ENCODE measurements at places on chromosomes 4 and X. TPM values are rescaled to one million over a fixed set of nuclear protein-coding genes. Genes with fewer than 3 reads are reported as not detected.

Gene CLCN5
- 7.1 TPM for total RNA-seq

Gene SUPT20HL2
- not detected for total RNA-seq

Gene VGLL1
- not detected for total RNA-seq

Gene HPGDS
- total RNA-seq = 1.1 TPM

Gene RTL3
- 0.21 TPM for total RNA-seq

Gene STOX2
- 20.1 TPM for total RNA-seq

Gene OTUD6A
- not detected for total RNA-seq

Gene TMPRSS11D
- not detected for total RNA-seq

- DNase-seq = no peak
Measured at GRCh38 chr4:170687751-170688150, 598.0 kb upstream of the AADAT start.

- DNase-seq = peak; percentile 24
Measured at GRCh38 chrX:12901486-12901885, 4.9 kb upstream of the TLR8 start.

GRCh38 chr4:20194123-20195013, 57.3 kb upstream of the SLIT2 start:
- no peak for DNase-seq

GRCh38 chr4:1496116-1496642, 89.9 kb upstream of the NKX1-1 start:
- no peak for DNase-seq

GRCh38 chrX:110413727-110414124, 55.1 kb downstream of the RTL9 start:
- no peak for DNase-seq

GRCh38 chrX:46279214-46279924, 265.9 kb downstream of the ZNF674 start:
- no peak for DNase-seq

GRCh38 chrX:125444659-125445058, 125.0 kb downstream of the TEX13C start:
- no peak for DNase-seq

DNA sequence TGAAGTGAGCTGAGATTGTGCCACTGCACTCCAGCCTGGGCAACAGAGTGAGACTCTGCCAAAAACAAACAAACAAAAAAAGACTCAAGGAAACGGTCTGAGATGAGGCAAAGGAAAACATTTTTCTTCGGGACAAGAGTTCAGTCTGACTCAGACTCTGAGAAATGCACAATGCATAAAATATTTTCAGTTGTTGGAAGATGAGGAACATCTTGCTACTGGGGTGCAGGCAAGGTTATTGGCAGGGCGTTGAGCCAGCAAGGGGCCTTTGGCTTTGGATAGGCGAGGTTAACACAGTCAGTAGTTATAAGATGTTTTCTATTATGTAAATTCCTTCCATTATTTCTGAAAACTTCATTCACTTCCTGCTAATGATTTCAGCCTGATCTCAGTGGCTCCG, 96.1 kb upstream of the VCX start:
- no peak for DNase-seq

DNA sequence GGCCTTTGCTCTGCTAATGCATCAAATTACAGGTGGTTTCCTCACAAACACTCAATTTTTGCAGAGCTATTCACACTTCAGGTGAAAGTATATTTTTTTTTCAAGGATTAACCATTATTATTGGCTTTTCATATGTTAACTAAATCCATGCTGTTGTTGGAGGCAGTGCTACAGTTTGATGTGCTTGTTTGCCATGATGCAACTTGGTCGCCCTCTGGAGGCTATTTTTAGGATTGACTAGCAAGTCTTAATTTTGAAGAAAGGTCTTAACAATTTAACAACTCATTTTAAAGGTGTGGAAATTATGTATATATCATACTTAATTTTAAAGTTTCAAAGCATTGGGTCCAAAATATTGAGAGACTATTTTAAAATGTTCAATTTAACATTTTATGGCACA, 168.8 kb upstream of the FAM47A start:
- peak; percentile 22 for DNase-seq

- no peak for DNase-seq
Measured at GRCh38 chr4:12545812-12546211, 938.3 kb downstream of the RAB28 start.

DNA sequence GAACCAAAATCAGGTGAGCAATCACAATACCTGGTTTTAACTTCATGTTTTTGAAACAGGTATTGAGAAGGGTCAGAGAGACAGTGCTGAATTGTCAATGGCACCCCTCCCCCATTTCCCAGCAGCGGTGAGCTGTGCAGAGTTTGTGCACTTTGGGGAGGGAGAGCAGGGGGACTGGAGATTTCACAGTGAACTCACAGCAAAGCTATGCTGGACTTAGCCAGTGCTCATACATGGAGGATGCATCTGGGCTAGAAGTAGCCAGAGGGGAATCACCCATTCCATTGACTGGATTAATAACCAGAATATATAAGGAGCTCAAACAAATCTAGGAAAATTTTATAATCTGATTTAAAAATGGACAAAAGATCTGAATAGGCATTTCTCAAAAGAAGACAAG, 612.6 kb downstream of the STPG2 start:
- DNase-seq = no peak

- DNase-seq = no peak
Measured at GRCh38 chrX:29617725-29618124, 597.6 kb upstream of the MAGEB2 start.

DNA sequence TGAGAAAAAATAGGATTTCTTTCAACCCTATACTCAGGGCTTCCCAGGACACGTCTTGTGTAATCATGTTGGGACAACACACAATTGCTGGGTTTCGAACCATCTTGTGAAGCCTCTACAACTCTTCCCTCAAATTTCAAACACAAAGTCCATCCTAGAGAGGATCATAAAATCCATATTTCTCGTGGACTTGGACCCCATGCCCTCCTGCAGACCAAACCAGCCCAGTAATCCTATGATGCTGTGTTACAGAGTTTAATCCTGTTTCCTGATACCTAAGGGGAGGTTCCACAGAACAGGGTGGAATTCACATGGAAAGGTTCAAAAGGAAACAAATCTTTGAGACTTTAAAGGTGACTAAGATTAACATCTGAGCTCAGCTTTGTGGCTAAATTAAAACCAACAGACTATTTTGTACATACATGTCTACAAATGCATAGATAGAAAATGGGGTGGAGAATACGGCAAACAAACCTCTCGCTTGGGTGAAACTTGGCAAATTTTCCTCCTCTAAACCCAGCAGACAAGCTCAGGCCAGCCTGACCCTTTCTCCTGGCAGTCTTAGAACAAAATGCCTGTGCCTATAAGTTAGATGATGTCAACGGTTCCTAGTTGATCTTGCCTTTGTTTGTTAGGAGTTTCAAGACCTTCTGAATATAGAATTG, 38.1 kb downstream of the EGFL6 start:
- DNase-seq = no peak

DNA sequence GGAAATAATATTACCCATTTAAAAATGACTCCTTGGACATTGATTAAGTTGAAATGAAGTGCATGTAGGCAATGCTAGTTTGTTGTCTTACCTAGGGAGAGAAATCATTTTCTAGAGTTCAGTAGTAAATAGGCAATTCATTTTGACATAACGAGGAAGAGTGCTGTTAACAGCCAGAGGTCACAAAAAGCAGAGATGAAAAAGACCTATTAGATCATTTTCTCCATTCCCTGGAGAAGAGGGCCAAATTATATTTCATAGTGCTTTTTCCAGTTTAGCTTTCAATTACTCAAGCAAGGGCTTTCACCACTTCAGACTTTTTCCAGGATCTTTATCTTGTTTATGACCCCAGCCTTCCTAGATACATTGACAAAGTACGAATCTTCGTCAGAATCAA, 374.3 kb upstream of the GALNT7 start:
- DNase-seq = no peak

DNA sequence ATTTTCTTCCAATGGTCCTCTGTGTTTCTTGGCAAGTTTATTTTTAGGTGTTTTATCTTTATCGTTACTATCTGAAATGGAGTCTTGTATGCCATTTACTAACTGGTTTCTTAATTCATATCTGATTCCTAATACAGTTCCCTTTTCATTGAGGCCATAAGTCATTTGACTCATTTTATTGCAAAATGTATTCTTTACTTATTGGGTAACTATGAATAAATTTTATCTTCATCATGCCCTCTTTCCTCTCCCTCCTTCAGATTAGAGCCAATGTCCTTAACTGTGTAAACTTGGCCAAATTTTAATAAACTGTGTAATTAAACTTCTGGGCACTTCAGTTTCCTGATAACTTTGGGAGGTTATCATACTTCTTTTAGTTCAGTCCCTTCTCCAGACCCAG, 19.3 kb upstream of the MSMO1 start:
- no peak for DNase-seq

GRCh38 chr4:104549736-104550135, 55.0 kb upstream of the CXXC4 start:
- DNase-seq = no peak

GRCh38 chrX:38277136-38277535, 50.2 kb downstream of the RPGR start:
- no peak for DNase-seq

DNA sequence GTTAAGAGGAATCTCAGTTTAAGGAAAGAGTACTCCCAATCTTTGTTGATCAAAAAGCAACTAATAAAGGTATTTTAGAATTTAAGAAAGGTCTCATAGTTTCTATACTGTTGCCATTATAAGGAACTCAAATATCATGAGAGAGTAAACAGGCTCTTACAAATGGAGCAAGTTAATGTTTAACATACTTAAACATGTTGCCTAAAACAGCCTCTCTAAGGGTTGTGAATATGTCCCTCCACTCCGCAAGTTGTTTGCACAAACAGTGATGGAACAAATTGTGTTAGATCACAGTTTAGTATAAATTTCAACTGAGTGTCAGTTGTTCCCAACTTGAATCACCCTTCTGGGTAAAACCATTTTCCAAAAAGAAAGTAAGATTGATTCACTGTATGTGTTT, 1678.3 kb downstream of the PCDH19 start:
- no peak for DNase-seq

DNA sequence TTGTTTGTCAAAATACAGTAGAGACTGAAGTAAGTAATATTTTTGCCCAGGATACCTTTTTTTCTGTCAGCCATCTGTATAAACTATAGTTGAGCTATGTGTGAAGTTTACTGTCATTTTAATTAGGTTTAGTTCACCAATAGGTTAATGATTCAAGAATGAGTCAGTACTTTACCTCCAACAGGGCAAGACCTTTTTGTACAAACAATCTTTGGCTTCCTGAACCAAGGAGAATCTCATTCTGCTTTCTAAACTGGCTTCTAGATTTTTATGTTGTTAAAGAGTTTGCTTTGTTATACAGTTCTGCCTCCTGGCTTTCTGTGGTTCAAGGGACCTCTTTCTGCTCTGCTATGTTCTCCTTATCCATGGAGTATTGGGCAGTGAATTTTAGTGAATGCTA, 412.0 kb upstream of the NR3C2 start:
- no peak for DNase-seq

DNA sequence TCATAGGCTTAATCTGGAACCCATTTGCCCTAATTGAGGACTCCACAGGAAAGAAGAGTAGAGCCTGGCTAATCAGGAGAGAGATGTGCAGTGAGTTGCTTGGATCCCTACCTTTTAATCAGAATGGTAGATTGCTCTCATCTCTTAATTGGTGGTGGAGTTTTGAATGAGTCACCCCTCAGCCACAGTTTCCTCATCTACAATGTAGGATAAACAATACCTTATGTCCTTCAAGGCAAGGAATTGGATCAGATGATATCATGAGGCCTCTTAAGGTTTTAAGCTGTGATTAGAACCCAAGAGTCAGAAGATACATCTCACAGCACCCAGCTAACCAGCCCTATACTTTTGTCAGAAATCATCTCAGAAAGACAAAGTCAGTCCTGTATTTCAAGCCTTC, 39.1 kb downstream of the PDGFRA start:
- DNase-seq = no peak

DNA sequence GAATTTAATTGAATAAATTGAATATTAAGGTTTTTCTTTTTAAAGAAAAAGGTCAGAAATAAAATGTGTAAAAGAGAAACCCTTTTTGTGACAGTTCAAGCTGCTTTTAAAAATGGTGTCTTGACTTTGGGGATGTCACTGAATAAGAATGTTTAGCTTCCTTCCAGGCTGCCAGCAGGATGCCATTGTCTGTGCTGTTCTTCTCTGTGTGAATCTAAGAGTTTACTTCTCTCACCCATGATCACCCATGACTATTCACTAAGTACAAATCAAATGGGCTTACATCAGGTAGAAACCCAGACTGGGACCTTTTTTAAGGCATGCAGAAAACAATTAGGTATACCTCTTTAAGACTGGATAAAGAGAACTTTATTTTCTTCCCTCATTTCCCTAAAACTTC, 115.3 kb downstream of the DACH2 start:
- no peak for DNase-seq

DNA sequence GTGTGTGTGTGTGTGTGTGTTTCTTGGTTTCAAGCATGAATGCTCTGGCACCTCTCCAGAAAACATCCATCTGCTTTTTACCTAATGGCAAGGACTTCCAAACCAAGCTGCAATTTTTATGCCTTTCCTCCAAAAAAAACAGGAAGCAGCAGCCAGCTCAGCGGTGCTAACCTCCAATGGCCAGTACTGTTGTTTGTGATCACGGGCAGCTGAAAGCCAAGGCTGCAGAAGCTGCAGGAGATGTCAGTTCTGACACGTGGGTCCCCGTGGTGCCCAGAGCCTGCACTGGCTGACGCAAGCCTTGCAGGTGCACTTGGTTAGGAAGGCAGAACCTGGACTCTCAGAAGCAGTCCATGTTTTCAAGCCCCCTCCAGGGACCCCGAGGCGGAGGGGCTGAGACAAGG, 313.6 kb upstream of the DDX53 start:
- peak; percentile 35 for DNase-seq

- no peak for DNase-seq
Measured at GRCh38 chrX:38806875-38807621, 5.8 kb downstream of the MID1IP1 start.

DNA sequence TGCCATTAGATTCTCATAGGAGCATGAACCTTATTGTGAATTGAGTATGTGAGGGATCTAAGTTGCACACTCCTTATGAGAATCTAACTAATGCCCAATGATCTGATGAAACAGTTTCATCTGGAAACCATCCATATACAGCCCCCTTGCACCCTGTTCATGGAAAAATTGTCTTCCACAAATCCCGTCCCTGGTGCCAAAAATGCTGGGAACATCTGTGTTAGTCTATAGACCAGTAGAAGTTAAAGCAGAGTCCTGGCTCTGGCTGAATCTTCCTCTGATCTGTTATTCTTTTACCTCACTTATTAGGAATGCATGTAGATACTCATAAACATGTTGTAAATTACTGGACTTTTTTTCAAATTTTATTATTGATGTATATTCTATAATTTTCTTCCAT, 29.2 kb downstream of the SULT1B1 start:
- no peak for DNase-seq

DNA sequence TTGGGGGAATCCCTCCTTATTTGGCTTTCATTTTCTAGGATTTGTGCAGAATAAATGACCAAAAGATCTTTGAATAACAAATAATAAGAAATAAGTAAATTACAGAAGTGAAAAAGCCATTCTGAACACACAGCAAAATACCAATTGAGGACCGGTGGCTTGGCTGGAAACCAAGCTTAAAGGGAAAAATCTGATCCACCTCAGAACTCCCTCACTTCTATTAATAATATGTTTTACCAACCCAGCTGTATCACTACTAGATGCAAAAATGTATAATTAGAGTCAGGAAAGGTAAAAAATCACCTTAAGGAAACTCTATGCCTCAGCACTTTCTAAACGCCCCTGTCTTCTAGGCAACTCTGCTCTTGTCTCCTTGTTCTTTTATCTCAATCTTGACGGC, 77.3 kb downstream of the TSPAN5 start:
- no peak for DNase-seq

- DNase-seq = no peak
Measured at GRCh38 chr4:173253561-173253960, 80.6 kb downstream of the HMGB2 start.
